H7 (cell line): ENCODE measurements at places on chromosomes 5 and 9. TPM values are rescaled to one million over a fixed set of nuclear protein-coding genes. Genes with fewer than 3 reads are reported as not detected.

GRCh38 chr5:172858990-172859811 is 25.1 kb downstream of the ERGIC1 start:
- peak; percentile 48 for DNase-seq

GRCh38 chr5:40291338-40291737 is 388.4 kb upstream of the PTGER4 start:
- no peak for DNase-seq

DNA sequence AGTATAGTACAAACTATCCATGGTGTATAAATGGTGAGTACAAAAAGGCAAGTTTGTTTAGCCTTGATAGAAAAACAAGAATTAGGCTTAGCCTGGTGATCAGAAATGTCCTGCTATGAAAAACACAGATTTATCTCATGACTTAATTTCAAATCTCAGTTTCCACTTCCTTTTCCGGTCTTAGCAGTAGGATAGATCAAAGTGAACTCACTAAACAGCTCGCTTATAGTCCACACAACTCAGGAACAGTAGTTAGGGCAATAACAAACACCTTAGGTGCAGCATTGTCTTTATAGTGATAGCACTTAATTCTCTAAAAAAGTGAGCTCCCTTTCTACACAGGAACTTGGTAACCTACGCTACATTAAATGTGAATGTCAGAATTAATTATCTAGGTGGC is 11.4 kb downstream of the GOLGA1 start:
- no peak for DNase-seq

IRGM gene
- not detected in 2 replicates for total RNA-seq

DNA sequence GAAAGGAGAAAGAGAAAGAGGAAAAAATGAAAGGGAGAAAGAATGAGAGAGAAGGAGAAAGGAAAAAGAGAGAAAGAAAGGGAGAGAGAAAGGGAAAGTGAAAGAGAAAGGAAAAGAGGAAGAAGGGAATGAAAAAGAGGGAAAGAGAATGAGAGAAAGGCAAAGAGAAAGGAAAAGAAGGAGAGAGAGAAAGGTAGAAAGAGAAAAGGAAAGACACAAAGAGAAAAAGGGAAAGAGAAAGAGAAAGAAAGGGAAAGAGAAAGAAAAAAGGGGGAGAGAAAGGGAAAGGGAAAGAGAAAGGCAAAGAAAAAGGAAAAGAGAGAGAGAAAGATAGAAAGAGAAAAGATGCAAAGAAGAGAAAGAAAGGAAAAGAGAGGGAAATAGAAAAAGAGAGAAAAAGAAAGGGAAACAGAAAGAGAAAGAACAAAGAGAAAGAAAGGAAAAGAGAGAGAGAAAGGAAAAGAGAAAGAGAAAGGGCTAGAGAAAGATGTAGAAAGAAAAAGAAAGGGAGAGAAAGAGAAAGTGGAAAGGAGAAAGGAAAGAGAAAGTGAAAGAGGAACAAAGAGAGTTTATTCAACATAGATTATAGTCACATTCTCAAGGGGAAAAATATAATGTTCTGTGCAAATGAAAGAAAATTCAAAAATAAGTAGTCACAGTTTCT is 165.2 kb downstream of the TMEM38B start:
- no peak for DNase-seq

DNA sequence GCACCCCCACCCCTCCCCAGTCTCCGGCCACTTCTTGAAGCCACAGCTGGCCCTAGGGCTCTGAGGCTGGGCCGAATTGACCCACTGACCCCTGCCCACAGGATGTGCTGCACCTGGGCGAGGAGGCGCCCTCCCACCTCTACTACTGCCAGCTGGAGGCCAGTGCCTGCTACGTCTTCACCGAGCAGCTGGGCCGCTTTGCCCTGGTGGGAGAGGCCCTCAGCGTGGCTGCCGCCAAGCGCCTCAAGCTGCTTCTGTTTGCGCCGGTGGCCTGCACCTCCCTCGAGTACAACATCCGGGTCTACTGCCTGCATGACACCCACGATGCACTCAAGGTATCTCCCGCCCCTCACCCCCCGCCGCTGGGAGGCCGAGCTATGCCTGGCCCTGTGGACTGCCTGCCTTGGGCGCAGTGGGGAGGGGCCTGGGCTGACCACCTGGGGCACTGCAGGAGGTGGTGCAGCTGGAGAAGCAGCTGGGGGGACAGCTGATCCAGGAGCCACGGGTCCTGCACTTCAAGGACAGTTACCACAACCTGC is 21.3 kb downstream of the HK3 start:
- peak; percentile 73 for DNase-seq

PDZD2 gene
- total RNA-seq: 2.1 and 3.6 TPM in 2 replicates

DNA sequence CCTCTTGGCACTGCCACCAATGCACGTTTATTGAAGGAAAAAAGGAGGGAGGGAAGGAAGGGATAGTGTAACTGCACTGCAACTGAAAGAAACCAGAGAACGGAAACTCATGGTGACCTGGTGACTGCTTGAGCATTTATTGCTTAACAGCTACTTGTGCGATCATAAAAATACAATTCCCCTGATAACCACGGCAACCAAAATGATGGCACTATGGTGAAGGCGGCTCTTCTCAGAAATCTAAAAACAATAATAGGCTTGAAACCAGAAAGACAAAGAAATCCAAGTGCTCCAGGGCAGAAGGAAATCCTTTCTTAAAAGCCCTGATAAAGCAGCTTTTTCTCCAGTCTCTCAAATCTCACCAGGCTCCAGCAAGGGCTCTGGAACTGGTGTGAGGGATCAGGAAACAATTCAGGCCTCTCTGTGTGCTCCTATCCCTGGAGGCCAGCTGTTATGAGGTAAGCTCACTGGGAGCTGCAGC is 1.9 kb downstream of the FBXO10 start:
- DNase-seq: peak; percentile 39

DNA sequence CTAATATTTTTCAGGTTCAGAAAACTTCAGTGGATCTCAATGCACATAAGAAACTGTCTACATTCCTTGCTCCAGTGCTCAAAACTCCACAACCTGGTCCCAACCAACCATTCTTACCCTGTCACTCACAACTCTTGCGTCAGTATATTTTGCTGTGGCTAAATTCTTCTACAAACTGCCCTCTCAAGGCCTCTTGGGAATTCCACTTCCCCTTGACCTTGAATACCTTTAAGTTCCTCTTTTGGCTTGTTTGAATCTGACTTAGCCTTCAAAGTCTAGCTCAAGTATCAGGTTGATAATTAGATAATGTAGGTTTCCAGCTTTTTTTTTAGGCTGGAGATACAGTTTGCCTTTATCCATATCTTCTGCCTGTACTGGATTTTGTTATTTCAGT is 128.3 kb downstream of the SLF1 start:
- no peak for DNase-seq

DNA sequence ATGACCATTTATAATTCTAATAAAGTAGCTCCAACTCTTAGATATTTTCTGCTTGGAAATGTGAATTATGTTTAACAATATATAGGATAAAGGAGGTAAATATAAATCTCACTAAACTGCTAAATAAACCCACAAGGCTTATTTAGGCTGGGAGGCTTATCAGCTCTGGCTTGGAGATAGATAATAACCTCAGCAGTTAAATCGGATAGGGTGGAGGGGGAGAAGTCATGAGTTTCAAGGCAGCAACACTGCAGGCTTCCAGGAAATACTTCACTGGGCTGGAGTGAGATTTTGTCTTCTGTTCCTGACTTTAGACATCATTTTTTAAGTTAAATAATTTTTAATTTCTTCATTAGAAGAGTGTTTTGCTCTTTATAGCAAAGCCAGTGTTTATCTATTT is 80.0 kb upstream of the ITGA2 start:
- no peak for DNase-seq

HTR1A gene
- not detected in 2 replicates for total RNA-seq

CDKN2B gene
- 0.76 TPM in 1 of 2 replicates, not detected in the other for total RNA-seq

GRCh38 chr5:31048282-31049270 is 144.9 kb upstream of the CDH6 start:
- DNase-seq: no peak
